ENCODE measurements at places on chromosomes 1 and 21. TPM values are rescaled to one million over a fixed set of nuclear protein-coding genes. Genes with fewer than 3 reads are reported as not detected.

Gene KIAA1614
- total RNA-seq, result 2.3 TPM

Gene GIPC2
- total RNA-seq, result 0.46 TPM

Gene HCRTR1
- total RNA-seq, result 2.5 TPM

Gene MX2
- total RNA-seq, result 1.2 TPM

Gene OR10Z1
- total RNA-seq, result not detected

Gene CLCA2
- not detected for total RNA-seq

Gene MASP2
- not detected for total RNA-seq

Gene IVL
- not detected for total RNA-seq

Gene LINGO4
- 0.23 TPM for total RNA-seq

Measured in diencephalon (tissue), 1 donor.